Heart left ventricle (tissue), 16 donors: ENCODE measurements at places on chromosomes 6 and 20.

DNA sequence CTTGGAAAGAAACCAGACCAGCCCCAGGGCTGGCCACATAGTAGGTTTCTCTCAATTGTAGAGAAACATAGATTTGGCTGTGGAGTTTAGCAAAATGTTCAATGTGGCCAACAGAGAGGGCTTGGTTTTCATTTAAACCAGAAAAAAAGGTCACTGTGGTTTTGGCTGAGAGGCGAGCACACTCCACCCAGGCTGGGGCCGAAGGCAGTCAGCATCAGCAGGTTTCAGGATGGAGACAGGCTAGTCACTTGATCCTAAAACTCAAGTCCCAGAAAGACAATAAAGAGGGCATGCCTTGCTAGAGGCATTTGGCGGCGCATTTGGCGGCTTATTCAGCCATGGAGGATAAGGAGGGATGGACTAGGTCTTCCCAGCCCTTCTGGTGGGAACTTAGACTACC, 73.1 kb downstream of the PRND start:
- DNase-seq = no peak

DNA sequence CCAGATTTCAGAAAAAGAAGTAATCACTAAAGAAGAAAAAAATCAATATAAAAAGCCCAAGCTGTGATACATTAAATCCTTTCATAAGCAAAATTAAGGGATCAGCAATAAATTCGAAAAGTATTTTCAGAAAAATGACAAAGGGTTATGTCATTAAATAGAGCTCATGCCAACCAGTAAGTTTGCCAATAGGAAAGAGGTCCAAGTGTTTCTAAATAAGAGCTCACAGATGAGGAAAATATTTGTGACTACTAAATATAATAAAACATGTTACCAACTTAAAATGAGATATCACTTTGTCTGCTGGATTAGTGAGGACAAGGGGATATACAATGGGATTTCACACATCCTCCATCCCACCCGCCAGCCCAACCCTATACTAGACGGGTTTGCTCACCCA, 140.3 kb upstream of the EYA4 start:
- no peak for DNase-seq

- DNase-seq = no peak
Measured at GRCh38 chr6:149934249-149935156, 7.3 kb upstream of the ULBP2 start.

DNA sequence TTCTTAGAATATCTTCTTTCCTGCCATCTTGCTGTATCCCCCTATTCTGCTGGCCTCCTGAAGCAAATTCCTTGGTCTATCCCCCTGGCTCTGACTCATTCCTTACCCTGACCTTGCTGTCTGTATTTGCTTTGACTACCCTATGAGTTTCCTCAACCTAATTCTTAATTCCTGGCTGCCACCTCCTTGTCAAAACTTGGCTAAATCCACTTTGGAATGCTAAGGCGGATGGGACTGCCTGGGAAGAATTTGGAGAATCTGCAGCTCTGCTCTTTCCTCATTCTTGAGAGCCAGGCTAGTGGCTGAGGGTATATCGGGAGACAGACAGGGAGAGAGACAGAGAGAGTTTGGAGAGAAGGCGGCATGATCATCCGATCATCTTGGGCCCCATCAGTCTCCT, 24.4 kb downstream of the CAP2 start:
- no peak for DNase-seq
